Effector memory CD4-positive, alpha-beta T cell (primary cell): ENCODE measurements at places on chromosomes 12 and 14.

DNA sequence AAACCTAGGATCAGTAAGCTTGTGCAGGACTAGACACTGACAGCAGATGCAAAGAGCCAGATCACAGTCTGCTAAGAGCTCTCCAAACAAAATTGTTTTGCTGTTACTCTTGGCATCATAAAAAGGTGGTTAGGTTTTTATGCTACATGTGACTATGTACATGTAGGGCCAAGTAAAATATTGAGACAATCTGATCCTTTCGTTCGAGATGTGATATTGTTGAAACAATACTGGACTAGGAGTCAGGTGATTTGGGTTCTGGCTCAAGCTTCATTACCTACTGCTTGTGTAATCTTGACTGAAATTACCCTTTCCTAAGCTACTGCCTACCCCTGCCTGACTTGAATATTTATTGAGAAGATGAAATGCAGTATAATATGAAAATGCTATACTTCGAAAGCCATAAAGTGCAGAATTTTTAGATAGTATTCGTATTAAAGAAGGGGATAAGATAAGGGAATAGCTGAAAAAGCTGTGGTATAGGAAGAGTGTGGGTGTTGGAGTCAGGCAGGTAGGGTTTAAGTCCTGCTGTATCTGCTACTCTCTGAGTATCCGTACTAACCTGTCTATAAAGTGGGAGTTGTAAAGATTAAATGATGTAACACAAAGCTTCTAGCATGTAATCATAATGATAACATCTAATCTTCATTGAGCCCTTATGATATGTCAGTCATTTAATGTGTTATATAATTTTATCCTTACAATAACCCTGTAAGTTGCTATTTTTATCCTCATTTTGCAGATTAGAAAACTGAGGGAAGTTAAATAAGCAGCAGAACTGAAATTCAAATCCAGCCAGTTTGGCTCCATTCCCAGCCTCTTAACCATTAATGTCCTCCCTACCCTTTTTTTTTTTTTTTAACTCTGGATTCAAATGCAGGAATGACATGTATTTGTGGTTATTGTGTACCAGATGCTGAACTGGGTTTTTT lies 38.6 kb upstream of the ATF1 start:
- peaks cover 91% of the 10 kb centered on the region for H3K36me3 ChIP-seq
- no peak overlapping the region for H3K27ac ChIP-seq
- H3K4me3 ChIP-seq: no peak overlapping the region
- H3K4me1 ChIP-seq: no peaks in the 10 kb centered on the region
- no peak for DNase-seq

DNA sequence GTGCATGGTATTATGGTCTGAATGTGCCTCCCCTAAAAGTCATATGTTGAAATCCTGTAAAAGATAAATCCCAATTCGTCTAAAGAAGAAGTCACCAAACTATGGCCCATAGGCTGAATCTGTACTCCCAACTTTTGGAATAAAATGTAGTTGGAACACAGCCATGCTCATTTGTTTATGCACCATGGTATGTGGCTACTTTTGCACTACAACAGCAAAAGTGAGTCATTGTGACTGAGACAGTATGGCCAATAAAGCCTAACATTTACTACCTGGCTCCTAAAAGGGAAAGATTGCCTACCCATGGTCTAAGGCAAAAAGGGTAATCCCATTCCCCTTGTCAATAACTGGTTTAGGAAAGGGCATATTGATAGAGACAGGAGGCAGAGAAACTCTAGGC lies 101.8 kb downstream of the LRIG3 start:
- H3K4me3 ChIP-seq: no peak overlapping the region
- no peak overlapping the region for H3K27ac ChIP-seq
- no peaks in the 10 kb centered on the region for H3K36me3 ChIP-seq
- H3K4me1 ChIP-seq: no peaks in the 10 kb centered on the region
- DNase-seq: no peak

DNA sequence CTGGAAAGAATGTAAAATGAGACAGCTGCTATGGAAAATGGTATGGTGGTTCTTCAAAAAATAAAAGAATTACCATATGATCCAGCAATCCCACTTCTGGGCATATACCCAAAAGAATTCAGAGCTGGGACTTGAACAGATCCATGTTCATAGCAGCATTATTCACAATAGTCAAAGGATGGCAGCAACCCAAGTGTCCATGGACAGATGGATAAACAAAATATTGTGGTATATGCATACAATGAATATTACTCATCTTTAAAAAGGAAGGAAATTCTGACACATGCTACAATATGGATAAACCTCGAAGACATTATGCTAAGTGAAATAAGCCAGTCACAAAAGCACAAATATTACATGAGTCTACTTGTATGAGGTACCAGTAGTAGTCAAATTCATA lies 9.1 kb downstream of the RAB2B start:
- H3K4me1 ChIP-seq: no peaks in the 10 kb centered on the region
- H3K36me3 ChIP-seq: peaks cover 29% of the 10 kb centered on the region
- no peak for DNase-seq

DNA sequence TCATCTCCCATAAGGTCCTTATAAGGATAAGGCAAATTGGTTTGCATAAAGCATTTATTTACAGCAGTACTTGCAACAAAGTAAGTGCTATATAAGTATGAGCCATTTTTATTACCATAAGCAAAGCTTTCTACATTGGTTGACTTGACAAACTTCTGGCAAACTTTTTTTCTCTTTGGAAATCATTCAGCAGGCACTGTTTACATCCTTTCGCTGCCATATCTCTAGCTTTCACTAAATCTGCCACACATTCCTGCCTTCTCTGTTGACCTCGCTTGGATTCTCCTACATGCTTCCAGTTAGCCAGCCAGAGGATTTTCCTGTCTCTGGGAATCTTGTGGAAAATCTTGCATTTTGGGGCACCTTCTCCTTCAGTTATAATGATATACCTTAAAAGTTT lies 21.8 kb upstream of the HDAC7 start:
- H3K4me3 ChIP-seq: no peak overlapping the region
- H3K4me1 ChIP-seq: peaks cover 7% of the 10 kb centered on the region
- no peaks in the 10 kb centered on the region for H3K27me3 ChIP-seq
- no peak for DNase-seq
- no peaks in the 10 kb centered on the region for H3K36me3 ChIP-seq
- H3K27ac ChIP-seq: no peak overlapping the region

DNA sequence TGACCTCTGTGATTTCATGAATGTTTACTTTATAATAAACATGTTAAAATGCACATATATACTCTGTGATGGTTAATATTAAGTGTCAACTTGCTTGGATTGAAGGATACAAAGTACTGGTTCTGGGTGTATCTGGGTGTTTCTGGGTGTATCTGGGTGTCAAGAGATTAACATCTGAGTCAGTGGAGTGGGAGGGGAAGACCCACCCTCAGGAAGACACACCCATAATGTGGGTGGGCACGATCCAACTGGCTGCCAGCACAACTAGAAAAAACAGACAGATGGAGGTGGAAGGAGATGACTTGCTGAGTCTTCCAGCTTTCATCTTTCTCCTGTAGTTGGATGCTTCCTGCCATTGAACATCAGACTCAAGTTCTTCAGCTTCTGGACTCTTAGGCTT lies 11.9 kb downstream of the NUP37 start:
- H3K27ac ChIP-seq: no peak overlapping the region
- H3K27me3 ChIP-seq: no peaks in the 10 kb centered on the region
- H3K4me1 ChIP-seq: no peaks in the 10 kb centered on the region
- DNase-seq: no peak
- H3K4me3 ChIP-seq: no peak overlapping the region

DNA sequence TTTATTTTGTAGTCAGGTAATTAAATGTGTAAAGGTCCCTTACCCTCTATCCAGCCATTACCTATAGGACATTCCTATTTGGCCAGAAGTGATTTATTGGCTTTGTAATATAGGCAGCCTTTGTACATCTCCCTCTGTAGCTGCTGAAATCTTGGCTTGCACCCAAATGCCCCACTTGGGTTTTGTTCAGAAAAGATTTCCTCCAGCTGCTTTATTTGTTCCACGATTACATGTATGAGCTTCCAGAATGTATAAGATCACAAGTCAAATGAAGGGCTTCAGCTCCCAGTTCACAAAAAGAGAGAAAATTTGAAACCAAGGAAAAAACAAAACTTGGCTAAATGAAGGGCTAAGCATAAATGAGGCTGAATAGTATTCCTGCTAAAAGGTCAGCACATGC lies 103.4 kb downstream of the EFCAB11 start:
- H3K27me3 ChIP-seq: no peaks in the 10 kb centered on the region
- no peak overlapping the region for H3K4me3 ChIP-seq
- DNase-seq: no peak
- H3K27ac ChIP-seq: no peak overlapping the region
- H3K36me3 ChIP-seq: no peaks in the 10 kb centered on the region
- H3K4me1 ChIP-seq: no peaks in the 10 kb centered on the region

GRCh38 chr12:110741341-110742095 lies 1.2 kb downstream of the PPP1CC start:
- H3K27ac ChIP-seq: peak overlapping the region; percentile 79
- peaks cover 20% of the 10 kb centered on the region for H3K4me1 ChIP-seq
- H3K4me3 ChIP-seq: peak overlapping the region; percentile 94

DNA sequence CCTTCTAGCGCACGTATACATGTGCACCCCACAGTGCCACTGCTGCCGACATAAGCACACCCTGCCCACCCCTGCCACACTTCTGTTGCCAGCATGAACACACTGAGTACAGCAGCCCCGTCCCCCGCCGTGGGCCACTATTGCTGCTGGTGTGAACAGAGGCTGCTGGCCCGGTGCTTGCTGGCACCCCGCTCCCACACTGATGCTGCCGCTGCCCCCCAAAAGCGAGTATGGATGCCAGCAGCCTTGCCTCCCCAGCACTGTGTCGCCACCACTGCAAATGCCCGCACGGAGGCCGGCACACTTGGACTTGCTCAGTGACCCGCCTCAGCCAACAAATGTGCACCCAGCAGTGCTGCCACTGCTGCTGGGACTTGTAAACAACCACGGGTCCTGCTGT lies 872.4 kb upstream of the ATXN7L3B start:
- H3K4me3 ChIP-seq: no peak overlapping the region
- no peak overlapping the region for H3K27ac ChIP-seq
- no peaks in the 10 kb centered on the region for H3K36me3 ChIP-seq
- no peak for DNase-seq

DNA sequence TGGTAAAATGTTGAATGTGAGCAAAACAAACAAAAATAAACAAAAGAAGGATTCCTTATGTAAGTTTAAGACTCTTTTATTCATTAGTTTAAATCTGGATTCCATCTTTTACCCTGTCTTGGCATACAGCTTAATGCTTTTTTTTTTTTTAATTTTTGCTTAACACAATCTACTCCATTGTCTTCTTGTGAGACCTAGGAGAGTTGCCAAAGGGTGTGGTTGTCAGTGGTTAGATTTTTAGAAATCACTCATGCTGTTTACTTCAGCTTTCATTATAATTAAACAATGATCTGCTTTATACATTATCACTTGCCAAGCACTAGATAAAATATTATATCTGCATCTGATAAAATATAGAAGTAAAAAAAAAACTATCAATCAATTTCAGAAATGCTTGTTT lies 77.7 kb upstream of the KITLG start:
- no peaks in the 10 kb centered on the region for H3K36me3 ChIP-seq
- no peak overlapping the region for H3K27ac ChIP-seq
- H3K4me1 ChIP-seq: no peaks in the 10 kb centered on the region
- no peak overlapping the region for H3K4me3 ChIP-seq
- no peaks in the 10 kb centered on the region for H3K27me3 ChIP-seq

DNA sequence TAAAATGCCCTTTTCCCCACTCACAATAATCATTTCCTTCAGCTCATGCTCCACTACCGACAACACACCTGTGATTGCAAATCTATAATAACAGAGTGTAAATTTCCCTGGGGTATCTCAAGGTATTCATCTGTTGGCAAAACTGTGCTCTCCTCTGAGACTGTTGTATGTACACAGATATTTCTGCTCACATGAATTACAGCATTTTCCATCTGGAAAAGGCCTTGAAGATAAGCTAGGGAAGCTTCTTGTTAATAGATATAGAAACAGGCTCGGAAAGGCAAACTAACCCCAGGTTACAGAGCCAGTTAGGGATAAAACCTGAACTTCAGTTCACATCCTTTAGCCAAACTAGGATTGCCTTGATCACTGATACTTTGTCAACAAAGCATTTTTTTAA lies 210.4 kb upstream of the KRR1 start:
- no peak overlapping the region for H3K27ac ChIP-seq
- no peak for DNase-seq
- no peaks in the 10 kb centered on the region for H3K4me1 ChIP-seq

DNA sequence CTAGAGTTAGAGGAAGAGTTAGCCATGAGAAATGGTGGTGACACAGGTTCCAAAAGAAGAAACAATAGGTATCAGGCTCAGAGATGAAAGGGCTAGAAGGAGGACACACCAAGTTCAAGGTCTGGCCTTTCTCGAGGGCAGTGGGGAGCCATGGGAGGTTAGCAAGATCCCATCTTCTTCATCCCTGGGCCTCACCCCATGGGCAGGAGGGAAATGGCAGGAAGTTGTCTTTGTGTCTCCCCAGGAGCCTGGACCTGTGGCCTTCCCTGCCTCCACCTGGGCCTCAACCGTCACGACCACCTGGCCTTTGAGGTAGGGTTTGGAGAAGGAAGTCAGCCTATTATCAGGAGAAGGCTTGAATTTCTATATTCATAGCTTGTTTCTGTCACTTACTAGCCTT lies 5.8 kb upstream of the AQP2 start:
- H3K4me1 ChIP-seq: peaks cover 29% of the 10 kb centered on the region
- H3K27ac ChIP-seq: peak overlapping the region; percentile 62
- no peaks in the 10 kb centered on the region for H3K27me3 ChIP-seq
- H3K36me3 ChIP-seq: no peaks in the 10 kb centered on the region
- DNase-seq: no peak
- H3K4me3 ChIP-seq: no peak overlapping the region

GRCh38 chr12:104620837-104621531 lies 164.2 kb downstream of the CHST11 start:
- no peaks in the 10 kb centered on the region for H3K4me1 ChIP-seq
- H3K27ac ChIP-seq: no peak overlapping the region
- H3K4me3 ChIP-seq: no peak overlapping the region
- H3K36me3 ChIP-seq: no peaks in the 10 kb centered on the region
- DNase-seq: no peak

- no peak overlapping the region for H3K4me3 ChIP-seq
- no peaks in the 10 kb centered on the region for H3K4me1 ChIP-seq
- peaks cover 24% of the 10 kb centered on the region for H3K36me3 ChIP-seq
- H3K27me3 ChIP-seq: no peaks in the 10 kb centered on the region
These were observed 19.7 kb upstream of the TDRD9 start for GRCh38 chr14:103908580-103908979.

DNA sequence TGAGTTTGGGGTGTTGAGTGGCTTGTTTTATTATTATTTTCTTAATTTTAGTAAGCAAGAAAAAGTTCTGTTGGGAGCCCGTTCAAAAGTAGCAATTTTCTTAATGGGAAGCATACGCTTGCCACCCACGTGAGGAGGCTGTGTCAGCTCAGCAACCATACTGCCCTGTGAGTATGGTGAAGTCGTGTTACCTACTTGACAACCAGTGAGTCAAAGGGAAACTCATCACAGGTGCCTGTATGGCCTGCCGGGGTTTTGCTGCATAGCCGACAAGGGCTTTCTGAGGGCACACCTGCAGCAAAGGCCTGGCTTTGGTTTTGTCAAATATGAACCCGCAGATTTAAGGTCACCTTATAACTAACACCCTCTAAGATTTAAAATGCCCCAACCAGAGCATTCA lies 31.1 kb downstream of the PITPNM2 start:
- peaks cover 15% of the 10 kb centered on the region for H3K4me1 ChIP-seq
- H3K27me3 ChIP-seq: no peaks in the 10 kb centered on the region
- H3K36me3 ChIP-seq: no peaks in the 10 kb centered on the region
- no peak for DNase-seq
- no peak overlapping the region for H3K4me3 ChIP-seq

GRCh38 chr14:21227981-21228380 lies 41.3 kb downstream of the HNRNPC start:
- H3K27me3 ChIP-seq: no peaks in the 10 kb centered on the region
- H3K36me3 ChIP-seq: peaks cover 76% of the 10 kb centered on the region
- H3K4me3 ChIP-seq: no peak overlapping the region
- no peak overlapping the region for H3K27ac ChIP-seq
